ENCODE measurements at places on chromosomes 16 and 17.

GRCh38 chr17:42484304-42484703, 25.6 kb downstream of the ATP6V0A1 start:
- no peak for DNase-seq

DNA sequence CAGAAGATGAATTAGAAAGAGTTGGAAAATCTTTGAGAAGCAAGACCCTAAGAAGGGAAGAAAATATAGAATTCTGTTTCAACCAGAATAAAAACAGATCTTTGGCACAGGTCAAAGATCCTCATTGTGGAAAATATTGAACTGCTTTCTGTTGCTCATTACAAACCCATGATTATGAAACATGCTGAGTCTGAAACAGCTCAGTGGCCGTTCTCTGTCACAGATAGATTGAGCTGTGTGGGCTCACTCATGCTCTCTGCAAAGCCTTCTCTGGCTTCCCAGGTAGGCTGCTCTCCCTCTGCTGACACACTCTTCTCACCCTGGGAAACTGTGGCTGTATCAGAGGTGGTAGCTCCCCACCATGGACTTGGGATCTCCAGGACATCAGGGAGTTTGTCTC, 3.4 kb upstream of the KRT38 start:
- no peak for DNase-seq

- DNase-seq: no peak
These were observed 46.9 kb downstream of the NDEL1 start for GRCh38 chr17:8482546-8482945.

DNA sequence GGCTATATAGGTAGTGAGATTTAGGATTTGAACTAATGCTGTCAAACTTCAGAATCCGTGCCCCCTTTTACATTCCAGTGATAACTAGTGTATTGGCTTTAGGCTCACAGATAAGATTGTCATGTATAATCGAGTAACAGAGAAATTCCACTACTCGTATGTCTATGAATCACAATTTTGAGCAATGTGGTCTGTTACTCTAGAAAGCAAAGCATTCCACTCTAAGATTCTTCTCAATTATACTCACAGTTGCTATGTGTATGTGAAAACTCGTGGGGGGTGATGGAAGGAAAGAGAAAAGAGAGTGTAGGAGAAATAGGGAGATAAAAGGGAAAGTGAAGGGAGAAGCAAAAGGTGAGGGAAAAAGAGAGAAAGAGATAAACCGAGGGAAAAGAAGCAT, 1175.1 kb upstream of the GOT2 start:
- no peak for DNase-seq

- no peak for DNase-seq
These were observed 58.0 kb upstream of the SCNN1B start for GRCh38 chr16:23244122-23244521.

- no peak for DNase-seq
These were observed 183.4 kb downstream of the IRX3 start for GRCh38 chr16:54102888-54103866.

DNA sequence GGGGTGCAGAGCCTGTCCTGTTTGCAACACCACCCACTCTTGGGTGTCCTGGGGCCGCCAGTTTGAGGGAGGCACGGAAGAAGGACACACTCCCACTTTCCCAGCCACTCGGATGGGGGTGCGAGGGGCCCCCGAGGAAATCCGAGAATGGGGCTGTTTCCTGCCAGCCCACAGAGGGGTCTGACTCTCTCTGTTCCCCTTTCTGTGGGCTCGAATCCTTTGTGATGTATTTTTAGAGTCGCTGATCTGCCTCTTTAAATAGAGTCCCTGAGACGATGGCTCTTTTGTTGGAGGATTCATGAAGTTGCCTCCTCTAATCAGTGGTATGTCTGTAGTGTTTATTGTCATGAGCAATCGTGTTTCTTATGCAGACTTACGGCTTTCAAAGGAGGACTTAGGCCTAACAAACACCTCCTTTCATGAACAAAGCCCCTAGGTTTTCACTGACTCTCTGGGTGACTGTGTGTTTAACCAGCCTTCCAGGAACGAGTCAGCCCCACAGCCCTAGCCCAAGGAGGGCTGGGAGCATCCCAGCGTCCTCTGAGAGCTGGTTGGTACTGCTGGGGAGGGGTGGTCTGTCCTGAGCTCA, 29.1 kb downstream of the CIBAR2 start:
- DNase-seq: no peak

DNA sequence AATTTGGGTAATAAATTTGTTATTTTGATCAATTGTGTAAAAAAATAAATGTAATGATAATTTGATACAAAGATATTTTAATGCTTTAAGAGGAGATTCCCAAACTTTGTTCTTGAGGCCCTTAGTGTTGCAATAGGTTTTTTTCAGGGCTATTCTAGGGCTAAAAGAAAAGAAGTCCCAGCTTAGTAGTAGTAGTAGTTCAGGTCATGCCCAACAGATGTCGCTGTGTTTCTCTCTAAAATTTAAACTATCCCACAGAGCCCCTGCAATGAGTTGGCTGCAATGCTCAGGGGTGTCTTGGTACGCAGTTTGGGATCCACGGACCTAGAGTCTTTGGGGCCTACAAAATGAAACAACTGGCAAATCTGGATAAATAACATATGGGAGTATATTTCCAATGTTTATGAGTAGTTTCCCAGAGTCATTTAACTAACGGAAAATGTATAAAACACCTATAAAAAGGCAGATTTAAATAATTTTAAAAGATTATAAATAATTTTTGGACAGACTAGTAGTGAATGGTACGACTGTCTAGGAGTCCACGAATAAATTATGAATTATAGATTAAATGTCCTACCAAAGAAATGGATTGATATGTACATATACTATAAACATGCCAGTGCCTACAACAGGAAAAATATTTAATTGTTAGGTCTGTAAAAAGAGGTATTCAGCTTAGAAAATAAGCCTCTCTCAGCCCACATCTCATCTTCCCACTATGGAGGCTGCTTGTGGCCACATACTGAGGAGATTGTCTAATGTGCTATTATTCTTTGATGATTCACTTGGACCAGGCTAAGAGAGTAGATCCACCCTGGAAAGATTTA, 228.5 kb upstream of the PMFBP1 start:
- DNase-seq: peak; percentile 38

GRCh38 chr17:27463235-27463677, 7.0 kb downstream of the KSR1 start:
- no peak for DNase-seq

DNA sequence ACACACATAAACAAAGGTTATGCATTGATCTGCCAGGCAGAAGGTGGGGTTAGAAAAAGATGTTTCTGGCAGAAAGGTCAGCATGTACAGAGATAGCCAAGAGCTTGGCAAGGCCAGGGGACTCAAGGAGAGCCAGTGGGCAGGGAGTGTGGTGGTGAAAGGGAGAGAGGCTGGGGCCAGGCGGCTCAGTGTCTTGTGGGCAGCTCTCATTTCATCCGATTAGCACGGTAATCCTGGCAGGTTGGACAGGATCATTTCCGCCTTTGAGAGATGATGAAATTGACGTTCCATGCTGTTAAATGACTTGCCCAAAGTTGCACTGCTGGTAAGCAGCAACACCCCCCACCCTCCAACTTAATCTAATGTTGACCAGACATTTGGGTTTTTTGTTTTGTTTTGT, 3.6 kb downstream of the CHD9 start:
- DNase-seq: no peak

- DNase-seq: no peak
These were observed 39.8 kb downstream of the HSBP1 start for GRCh38 chr16:83847371-83848225.

DNA sequence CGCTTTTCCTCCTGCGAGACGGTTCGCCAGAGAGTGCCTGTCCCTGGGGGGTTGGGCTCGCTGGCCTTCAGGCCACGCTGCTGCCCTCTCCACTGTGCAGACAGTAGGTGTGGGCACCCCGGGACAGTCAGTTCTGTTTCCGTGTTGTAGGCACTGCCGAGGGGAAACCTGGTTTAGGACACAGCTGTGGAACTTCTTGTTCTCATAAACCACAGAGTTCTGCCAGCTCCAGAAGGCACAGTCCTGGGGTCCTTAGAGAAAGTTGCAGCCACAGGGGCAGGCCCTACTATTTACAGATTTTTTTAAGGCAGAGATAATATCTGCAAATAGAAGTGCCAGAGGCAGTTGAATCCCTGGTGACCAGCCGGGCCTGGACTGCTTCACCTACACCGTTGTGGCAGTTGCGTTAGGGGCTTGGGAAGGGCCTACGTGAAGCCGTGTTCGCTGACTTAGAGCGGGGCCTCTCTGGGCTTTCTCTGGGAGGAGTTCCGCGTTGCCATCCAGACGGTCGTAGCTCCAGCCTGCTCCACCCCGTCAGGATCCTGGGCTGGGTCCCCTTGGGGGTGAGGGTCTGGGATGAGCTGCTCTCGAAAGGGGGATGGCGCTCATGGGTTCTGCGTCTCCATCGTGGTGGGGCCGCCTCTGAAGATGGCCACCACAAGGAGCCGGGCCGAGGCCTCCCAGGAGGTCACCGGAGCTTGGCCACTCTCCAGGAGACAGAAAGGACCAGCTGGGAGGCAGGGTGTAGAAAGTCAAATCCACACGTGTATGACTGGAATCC, 126.3 kb downstream of the BANP start:
- no peak for DNase-seq

GRCh38 chr17:50127697-50128361, 2.1 kb downstream of the SAMD14 start:
- no peak for DNase-seq

DNA sequence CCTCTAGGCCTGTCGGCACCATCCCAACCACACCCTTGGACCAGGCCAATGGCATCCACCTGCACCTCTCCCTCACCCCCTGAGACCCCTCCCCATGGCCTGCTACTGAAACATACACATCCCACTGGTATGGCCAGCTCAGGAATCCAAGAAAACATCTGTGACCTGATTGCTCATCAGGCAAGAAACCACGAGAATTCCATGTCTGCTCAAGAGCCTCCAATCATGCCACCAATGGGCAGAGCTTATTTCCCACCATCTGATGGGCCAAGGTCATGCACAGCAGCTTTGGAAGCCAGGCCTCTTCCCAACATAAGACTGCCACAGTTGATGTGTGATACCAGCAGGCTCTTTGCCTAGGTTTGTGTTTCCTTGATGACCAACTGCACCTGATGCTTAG, 190.1 kb downstream of the C16orf78 start:
- DNase-seq: no peak

- DNase-seq: no peak
These were observed 48.6 kb downstream of the CMIP start for GRCh38 chr16:81492965-81493754.

- DNase-seq: no peak
These were observed 10.9 kb upstream of the CCL8 start for GRCh38 chr17:34308371-34308770.

GRCh38 chr17:19371259-19372010, 6.9 kb upstream of the MAPK7 start:
- DNase-seq: no peak

DNA sequence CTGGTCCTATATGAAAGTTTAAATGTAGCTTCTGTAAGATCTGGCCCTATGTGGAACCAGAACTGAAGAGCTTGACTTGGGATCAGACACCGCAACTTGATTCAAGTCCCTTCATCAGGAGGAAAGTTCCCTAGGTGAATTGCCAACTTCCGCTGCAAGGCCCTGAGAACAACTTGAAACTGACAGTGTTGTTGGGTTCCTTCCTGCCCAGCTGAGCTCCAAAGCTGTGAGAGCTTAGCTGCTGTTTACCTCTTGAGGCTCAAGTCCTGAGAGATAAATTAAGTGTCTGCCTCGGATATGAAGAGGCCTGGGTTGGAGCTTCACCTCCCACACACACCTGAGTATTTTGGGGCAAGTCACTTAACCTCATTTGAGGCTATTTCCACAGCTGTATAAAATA, 44.7 kb downstream of the REXO5 start:
- no peak for DNase-seq

- DNase-seq: no peak
These were observed 10.1 kb downstream of the POLR3K start for GRCh38 chr16:43294-43693.

DNA sequence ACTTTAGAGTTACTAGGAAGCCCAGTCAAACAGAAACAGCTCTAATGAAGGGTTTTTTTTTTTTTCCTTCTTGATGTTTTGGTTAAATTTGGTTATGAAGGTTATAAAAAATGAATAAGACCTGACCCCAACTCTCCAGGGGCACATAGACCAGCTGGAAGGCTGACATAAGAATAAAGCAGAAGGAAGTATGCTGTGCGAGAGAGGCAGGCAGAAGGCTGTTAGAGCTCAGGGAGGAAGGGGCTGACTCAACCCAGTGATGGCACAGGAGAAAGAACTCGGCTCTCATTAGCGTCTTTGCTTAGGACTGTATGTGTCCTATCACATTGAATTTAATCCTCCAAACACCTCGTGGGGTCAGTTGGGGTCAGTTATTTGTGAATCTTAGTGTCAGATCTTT, 474.6 kb downstream of the PMP22 start:
- DNase-seq: no peak

GRCh38 chr17:75551266-75551665, 25.8 kb downstream of the LLGL2 start:
- DNase-seq: no peak

DNA sequence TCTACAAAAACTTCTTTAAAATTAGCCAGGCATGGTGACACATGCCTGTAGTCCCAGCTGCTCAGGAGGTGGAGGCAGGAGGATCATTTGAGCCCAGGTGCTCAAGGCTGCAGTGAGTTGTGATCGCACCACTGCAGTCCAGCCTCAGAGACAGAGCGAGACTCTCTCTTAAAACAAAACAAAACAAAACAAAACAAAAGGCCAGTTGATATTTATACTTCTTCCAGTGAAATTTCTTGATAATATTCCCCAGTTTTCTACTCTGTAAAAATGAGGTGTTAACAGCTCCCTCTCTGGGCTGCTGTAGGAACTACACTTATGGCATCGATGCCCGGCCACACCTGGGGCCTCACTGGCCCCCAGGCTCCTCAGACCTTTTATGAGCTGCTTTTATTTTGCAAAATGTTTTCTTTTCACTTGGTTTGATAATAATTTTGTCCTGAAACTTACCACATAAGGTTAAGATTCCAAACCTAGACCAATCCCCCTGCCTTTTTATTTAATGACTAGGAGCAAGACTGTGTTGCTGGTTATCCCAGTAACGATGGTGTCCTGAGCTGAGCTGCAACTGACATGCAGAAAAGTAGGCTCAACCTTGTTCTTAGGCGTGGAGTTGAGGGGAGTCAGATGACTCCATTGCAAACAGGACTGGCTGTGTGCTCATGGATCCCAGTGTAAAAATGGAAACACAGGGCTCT, 17.6 kb downstream of the MAPK8IP3 start:
- DNase-seq: no peak

DNA sequence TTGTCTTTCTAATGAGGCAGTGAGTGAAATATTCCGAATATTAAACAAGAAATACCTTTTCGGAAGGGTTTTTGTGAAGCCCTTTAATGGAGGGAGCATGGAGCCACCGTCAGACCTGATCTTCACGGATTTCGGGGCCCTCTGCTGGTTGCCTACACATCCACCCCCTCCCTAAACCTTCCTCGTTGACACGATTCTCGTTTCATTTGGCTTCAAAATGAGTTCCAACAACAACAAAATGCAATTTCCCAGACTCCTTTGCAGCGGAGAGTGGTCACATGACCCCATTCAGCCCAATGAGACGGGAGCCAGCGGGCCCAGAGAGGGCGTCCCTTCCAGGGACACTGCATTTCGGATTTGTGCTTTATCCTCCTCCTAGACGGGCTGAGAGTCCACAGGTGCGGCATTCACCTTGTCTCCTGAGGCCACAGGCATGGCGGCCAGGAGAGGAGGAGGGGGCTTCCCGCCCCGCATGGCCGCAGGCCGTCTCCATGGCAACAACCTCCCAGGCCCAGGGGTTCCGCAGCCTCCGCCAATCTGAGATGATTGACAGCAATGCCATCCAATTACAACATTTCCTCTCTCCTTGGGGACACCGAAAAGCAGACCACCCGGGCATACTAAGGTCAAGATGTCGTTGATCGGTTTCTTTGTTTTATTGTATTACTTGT, 259.8 kb downstream of the C16orf95 start:
- DNase-seq: no peak

GRCh38 chr17:80379348-80379747, 35.6 kb upstream of the ENDOV start:
- DNase-seq: no peak

Measured in NCI-H1105 treated with DMSO at 0.1 percent for 48 hours (cell line).